GM23338 (cell line): ENCODE measurements at places on chromosomes 1 and 21.

- DNase-seq, result no peak
These were observed 22.1 kb upstream of the ATF3 start for GRCh38 chr1:212586206-212587015.

DNA sequence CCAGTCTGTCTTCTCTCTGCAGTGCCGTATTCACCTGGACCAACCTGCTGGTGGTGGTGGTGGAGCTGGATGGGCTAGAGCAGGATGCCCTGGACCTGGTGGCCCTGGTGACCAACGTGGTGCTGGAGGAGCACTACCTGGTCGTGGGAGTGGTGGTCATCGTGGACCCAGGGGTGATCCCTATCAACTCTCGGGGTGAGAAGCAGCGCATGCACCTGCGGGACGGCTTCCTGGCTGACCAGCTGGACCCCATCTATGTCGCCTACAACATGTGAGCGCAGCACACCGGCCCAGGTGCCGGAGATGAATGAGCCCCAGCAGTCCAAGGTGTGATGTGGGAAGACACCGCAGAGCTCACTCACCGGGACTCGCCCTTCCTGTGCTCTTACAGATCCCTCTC, 37.5 kb downstream of the S100B start:
- DNase-seq, result no peak

- DNase-seq, result no peak
These were observed 850.2 kb upstream of the ADAMTS5 start for GRCh38 chr21:27817074-27817473.

GRCh38 chr1:221164029-221164428, 284.8 kb downstream of the HLX start:
- DNase-seq, result no peak

GRCh38 chr1:208242941-208243526, 1.1 kb downstream of the PLXNA2 start:
- DNase-seq, result peak; percentile 66

GRCh38 chr1:71240656-71241055, 159.8 kb upstream of the ZRANB2 start:
- no peak for DNase-seq

DNA sequence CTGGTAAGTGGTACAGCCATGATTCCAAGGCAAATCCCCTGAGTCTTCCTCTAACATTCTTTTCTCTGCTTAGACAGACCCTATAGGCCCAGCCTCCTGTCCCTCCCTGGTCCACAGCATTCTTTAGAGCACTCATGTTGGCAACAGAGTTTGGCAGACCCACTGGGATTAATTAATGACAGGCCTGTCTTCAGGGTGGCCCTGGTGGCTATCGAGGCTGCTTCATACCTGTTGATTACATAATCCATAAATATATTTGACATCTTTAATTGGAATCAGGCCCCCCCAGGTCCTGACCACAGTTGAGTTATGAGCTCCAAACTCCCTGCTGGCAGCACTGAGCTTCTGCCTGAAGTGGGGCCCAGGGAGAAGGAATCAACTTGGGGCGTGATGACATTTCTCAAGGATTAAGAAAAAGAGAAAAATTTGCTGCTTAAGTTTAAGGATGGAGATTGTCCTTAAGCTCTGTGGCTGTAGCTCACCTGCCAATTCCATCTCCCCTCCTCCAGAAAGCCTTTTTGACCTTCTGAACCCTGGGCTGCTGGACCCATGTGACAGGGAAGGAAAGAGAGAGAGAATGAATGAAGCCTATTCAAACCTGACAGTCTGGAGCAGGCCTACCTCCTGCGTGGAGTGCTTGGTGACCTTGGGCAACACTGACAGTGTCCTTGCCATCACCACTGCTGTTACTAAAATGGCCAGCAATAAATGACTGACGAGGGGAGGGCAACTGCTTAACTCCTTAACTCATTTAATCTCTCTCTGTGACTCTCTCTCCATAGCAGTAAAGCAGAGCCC, 156.6 kb downstream of the TRABD2B start:
- DNase-seq, result no peak

DNA sequence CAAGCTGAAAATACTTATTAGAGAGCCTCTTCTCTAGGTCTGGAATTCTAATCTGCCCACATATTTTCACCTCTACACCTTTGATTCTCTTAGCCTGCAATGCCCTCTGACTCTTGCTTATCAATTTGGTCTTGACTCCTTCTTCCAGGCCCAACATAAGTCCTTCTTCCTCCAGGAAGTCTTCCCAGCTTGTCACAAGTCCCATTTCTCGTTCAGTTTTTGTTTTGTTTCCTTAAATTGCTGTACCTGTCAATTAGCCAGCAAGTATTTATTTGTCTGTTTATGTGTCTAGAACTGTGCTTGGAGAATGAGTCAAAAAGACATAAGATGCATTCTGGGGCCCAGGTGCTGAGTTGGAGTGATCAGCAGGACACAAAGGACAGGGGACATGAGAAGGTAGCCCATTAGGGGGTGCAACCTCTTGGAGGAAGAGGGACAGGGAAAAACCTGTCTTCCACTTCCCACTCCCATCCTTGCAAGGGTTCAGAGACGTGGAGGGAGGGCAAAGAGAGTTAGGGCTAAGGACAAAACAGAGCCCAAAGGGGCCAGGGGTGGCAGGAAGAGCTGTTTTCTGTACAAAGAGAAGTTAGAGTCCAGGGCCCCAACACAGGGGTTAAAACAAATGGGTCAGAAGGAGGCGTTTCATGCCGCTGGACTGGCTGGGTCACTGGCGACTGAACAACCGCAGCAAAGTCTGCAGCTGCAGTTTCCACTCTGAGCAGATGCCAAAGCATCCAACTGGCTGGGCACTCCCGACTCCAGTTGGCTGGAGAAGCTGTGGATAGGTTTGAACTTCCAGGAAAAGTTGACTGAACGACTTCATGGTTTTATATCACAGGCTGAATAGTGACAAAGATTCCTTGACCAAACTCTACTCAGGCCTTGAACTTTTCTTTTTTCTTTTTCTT, 10.7 kb upstream of the CNR2 start:
- DNase-seq, result no peak

- no peak for DNase-seq
These were observed 200.8 kb downstream of the RASAL2 start for GRCh38 chr1:178294654-178295053.

GRCh38 chr1:231407547-231408396, 14.3 kb downstream of the EGLN1 start:
- DNase-seq, result no peak

DNA sequence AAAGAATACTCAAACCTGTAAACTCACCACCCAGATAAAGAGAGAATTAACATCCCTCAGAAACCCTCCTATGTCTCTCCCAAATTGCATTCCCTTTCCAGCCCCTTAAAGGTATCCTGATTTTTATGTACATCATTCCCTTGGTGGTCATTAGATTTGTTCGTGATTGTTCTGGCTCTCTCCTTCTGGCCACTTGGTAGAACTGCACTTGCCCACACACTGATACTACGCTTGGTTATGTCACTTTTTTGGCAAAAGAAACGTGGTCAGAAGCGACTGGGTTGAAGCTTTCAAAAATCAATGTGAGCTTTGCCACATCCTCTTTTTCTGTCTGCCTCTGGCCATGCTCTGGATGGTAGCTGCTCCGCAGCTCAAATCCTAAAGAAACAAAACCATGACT, 76.3 kb downstream of the KRTAP19-8 start:
- peak; percentile 51 for DNase-seq

DNA sequence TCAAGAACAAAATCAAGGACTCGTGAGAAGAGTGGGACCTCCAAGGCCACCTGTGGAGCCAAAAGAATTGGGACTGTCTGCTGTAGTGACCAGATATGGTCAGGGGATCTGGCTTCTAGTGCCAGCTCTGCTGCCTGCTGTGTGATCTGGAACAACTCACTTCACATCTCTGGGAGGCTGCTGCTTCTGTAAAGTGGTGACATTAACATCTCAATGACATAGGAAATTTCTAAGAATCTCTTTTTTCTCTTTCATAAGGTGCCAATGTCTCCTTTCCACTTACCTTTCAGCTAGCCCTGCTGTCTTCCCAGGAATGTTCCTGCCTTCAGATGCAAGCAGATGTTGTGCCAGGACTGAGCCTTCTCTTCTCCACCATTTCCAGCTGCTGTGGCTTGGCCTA, 5.0 kb upstream of the SRSF4 start:
- peak; percentile 63 for DNase-seq

- DNase-seq, result no peak
These were observed 8.3 kb downstream of the TEX35 start for GRCh38 chr1:178521241-178521640.

DNA sequence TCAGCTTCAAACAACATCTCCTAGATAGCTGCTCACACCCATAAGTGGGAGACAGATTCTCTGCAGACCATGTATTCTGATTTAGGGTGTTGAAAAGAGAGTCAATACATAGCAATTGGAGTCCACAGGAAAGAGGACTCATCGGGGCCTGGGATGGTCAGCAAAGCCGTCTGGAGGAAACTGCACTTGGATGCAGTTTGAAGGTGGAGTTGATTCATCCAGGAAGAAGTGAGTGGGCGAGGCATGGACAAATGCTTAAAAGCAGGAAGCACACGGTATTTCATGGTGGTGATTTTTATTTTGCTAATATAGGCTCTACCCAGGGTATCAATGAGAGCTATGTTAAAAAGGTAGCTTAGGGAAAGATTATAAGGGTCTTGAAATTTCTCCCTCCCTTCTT, 36.8 kb upstream of the DIRAS3 start:
- DNase-seq, result no peak

GRCh38 chr1:114340892-114341291, 170.1 kb downstream of the TRIM33 start:
- DNase-seq, result no peak

DNA sequence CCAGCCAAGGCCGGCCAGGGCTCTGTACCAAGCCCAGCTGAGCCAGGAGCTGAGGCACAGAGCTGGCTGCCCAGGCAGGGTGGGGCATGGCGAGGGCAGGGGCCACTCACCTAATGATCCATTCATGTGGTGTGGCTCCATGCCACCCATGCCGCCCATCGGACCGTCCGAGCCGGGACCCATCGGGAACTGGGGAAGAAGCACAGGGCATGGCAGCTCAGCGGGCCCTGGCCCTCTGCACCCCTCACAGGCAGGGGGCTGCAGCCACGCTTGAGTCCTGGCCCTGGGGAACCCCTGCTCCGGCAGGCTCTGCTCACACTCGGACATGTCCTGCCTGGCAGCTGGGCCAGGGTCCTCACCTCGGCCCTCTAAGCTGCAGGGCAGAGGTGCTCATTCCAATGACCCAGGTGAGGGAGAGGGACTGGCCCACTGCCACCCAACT, 28.7 kb downstream of the MRPL37 start:
- DNase-seq, result no peak

DNA sequence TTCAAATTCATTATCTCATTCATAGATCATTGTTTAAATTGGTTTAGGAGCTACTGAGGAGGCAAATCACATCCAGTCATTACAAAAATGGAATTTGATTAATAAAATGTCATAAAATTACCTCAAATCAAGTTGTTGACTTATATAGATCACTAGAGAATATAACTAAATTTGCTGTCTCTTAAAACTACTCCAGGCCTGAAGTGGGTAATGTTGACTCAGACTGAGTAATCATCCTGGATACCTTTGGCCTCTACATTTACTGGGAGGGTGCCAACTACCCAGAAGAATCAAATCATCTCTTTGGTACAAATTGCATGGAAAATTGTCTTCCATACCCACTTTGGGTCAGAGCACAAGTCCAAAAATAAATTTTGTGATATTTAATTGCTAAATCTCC, 191.2 kb upstream of the GREM2 start:
- DNase-seq, result no peak

DNA sequence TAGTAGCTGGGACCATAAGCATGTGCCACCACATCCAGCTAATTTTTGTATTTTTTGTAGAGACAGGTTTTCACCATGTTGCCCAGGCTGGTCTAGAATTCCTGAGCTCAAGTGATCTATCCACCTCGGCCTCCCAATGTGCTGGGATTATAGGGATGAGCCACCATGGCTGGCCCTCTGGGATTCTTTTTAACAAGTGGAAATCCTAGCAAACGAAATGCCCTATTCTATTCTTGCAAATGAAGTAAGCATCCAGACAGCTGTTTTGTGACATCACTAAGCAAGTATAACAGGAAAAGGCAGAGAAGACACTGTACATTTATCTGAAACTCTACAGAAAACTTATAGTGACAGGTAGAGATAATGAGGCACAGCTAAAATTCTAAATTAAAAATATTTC, 86.4 kb downstream of the DDAH1 start:
- no peak for DNase-seq

- DNase-seq, result no peak
These were observed 27.0 kb downstream of the VCAM1 start for GRCh38 chr1:100746542-100746932.

- DNase-seq, result peak; percentile 72
These were observed 355.2 kb upstream of the GREM2 start for GRCh38 chr1:240967070-240967724.

DNA sequence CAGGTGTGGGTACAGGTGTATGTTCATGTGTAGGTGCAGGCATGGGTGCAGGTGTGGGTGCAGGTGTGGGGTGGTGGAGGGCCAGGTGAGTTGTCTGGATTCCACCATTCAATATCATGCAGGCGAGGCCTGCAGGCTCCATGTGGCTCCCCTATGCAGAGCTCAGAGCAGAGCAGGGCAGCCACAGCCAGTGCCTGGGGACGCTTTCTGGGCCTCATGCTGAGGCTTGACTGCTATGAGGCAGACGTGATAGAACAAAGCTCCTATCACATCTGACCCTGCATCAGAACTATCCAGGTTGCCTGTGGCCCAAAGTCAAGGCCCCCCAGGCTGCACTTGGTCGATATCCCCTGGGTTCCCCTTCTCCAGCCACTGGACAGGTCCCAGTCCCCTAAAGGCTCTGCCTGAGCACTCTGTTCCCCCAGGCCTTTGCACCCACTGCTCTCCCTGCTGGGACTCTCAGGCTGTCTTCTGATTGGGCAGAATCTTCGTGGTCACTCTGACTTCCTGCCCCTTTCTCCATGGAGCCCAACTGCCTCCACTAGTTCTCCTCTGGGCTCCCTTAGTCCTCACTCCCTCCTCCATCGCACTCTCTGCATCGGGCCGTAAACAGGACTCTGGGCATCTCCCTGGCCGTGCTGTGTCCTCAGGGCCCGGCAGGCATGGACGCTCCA, 78.6 kb upstream of the ACTL8 start:
- DNase-seq, result no peak
